ENCODE measurements at places on chromosomes 5 and 9. TPM values are rescaled to one million over a fixed set of nuclear protein-coding genes. Genes with fewer than 3 reads are reported as not detected.

Gene FCN2
- 2.0 TPM for total RNA-seq

Gene SPOCK1
- total RNA-seq = 52.0 TPM

GRCh38 chr5:33306758-33307157 is 134.0 kb upstream of the TARS1 start:
- no peak for DNase-seq

DNA sequence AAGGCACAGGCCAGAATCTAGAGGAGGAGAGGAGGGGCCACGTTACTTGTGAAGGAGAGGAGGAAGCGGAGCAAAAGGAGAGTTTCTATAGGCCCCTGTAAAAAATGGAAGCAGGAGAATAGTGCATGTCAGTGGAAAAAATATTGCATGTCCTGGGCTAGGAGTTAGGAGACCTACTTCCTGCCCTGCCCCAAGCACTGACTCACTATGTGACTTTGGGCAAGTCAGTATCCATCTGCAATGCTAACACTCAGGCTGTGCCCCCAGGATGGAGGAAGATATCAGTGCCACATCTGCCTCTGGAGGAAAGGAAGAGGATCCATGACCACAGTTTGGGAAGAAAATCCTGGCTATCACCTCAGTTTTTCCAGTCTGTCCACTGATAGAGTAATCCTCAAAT is 7.0 kb downstream of the PIGO start:
- DNase-seq = no peak

DNA sequence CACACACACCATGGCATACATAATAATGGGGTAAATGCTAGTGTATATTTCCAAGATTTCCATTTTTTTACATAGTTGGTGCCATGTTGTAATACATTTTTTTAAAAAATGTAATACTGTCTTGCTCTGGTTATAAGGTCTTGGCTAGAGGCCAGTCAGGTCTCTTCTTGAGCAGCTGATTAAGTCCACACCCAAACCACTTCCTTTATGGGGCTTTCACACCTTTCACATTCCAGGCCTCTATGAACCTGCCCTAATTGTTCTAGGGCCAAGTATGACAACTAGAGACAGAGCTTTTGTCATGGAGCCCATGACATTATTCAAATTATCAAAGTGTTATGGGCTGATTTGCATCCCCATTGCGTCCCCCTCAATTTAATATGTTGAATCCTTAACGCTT is 495.6 kb upstream of the CTNND2 start:
- DNase-seq = no peak

DNA sequence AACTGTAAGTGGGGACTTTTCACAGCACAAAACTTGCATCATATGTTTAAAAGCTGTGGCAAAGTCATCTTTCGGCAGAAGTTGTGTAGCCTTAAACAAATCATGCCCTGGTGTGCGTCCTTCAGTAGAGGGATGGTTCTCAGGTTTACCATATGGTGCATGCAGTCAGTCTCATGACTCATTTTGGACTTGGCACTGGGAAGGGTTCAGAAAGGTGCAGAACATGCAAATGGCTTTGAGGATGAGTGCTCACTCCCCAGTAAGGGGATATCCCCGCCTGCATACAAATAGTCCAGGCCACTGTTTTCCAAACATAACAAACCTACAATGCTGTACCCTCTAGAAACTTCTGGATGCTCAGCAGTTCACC is 260.3 kb downstream of the NDUFS4 start:
- DNase-seq = no peak

GRCh38 chr5:11619339-11620024 is 284.8 kb downstream of the CTNND2 start:
- DNase-seq = no peak

DNA sequence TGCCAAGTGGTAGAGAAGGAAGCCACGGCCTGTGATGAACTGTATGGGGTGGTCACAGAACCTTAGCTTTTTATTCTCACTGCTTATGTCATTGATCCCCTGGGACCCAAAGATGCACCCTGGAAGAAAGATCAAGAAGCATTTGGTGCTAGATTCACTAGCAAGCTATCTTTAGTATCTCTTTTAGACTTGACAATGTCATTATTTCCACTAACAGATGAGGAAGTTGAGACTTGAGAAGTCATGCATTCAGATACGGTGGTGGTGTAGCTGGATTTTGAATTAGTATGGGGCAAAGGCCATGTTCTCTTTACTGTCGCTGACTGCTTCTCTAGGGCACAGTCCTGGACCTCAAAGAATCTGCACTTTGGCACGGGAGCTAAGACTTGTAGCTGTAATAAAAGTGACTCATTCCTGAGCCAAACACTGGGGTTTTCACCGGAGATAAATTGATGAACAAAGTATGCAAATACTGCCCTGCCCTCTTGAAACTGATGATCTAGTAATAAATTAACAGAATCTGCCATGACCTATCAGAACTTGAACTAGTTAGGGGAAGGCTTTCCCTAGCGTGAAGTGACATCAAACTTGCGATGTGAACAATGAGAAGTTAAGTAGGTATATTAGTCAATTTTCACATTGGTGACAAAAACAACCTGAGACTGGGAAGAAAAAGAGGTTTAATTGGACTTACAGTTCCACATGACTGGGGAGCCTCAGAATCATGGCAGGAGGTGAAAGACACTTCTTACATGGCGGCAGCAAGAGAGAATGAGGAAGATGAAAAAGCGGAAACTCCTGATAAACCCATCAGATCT is 5.4 kb downstream of the GDA start:
- no peak for DNase-seq

DNA sequence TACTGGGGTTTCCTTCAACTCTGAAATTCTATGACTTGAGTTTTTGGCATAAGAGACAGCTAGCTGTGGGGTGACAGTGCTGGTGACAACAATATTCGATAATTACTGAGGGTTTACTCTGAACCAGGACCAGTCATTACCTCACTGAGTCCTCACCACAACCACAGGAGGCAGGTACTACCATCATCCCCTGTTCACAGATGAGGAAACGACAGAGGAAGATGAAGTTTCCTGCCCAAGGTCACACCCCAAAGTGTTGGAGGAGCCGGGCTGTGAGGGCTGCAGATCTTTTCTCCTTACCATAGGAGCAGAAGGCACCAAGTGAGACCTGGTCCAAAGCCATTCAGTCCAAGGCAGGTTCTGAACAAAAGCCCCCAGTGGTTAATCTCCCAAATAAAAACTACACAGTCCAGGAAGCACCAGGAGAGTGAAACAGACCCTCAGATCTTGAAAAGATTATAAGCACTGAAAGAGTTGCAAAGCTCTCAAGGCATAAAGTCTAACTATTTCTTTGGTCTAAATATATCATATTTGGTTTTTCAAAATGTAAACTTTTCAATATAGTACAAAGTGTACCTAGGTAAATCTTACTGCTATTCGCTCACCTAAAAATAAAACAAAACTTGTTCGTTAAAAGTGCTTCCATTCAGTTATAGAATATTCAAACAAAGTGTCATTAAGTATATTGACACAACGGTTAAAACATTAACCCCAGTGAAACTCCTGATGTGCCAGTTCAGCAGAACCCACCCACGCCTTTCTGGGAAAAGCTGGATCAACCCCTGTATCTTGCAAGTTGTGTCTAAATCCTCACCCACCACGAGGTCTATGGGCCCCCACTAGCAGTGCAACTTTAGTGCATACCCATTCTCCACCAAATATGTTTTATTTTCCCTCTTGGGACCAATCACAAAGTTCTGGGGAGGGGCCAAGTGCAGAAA is 82.6 kb upstream of the EQTN start:
- no peak for DNase-seq

DNA sequence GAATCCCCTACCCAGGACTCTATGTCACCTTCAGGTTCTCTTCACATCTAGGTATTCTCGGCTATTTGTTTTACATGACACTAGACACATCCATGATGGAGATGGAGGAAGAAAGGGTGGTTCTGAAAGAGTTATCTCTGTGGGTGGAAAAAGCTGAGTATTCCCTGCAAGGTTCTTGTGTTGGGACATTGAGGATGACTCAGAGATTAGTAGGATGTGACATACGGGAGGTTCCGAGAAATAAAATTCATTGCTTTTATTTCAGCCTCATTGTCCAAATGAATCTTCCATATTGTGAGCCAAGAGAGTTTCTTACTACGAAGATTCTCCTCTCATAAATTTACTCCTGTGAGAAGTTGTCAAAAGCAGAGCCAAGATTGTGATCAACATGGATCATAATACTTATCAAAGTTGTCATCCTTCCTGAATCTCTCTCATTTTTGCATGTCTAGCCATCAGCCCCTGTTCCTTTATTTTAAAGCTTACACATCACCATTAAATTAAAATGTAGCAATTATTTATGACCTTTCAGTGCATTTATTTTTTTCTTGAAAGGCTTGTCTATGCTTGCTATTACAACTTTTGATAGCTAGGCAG is 370.0 kb downstream of the PSAT1 start:
- no peak for DNase-seq

DNA sequence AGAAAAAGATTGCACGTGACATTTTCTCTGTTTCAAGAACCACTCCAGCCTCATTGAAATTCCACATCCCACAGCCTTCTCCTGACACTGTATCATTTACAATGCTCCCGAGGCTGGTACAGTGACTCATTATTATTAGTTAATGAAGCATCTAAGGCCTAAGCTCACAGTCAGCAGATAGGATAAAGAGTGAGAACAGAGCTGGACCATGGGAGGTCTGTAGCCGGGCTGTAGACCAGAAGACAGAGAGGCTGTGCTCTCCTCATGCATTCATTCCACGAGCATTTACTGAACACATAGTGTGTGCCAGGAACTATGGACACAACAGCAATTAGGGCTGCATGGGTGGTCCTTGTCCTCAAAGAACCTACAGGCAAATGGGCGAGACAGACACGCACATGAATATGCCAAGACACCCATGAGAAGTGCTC is 47.3 kb upstream of the GALNT10 start:
- no peak for DNase-seq

GRCh38 chr5:27450607-27451006 is 412.2 kb upstream of the CDH9 start:
- no peak for DNase-seq

GRCh38 chr9:111349766-111350165 is 19.7 kb upstream of the OR2K2 start:
- DNase-seq = no peak
